ENCODE measurements at places on chromosomes 6 and 20.

DNA sequence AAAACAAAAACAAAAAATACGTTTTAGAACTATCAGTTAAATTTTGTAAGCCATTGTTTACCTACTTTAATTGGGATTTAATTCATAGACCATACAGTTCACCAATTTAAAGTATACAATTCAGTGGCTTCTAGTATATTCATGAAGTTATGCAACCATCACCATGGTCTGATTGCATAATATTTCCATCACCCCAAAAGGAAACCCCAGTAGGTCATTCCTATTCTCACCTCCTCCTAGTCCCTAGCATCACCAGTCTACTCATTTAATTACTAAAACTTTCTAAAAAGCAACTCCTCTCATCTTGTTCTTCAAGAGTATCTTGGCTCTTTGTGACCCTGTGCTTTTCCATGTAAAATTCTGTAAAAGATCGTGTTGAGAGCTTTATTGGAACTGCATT is 60.2 kb downstream of the ASXL1 start:
- no peak for DNase-seq

DNA sequence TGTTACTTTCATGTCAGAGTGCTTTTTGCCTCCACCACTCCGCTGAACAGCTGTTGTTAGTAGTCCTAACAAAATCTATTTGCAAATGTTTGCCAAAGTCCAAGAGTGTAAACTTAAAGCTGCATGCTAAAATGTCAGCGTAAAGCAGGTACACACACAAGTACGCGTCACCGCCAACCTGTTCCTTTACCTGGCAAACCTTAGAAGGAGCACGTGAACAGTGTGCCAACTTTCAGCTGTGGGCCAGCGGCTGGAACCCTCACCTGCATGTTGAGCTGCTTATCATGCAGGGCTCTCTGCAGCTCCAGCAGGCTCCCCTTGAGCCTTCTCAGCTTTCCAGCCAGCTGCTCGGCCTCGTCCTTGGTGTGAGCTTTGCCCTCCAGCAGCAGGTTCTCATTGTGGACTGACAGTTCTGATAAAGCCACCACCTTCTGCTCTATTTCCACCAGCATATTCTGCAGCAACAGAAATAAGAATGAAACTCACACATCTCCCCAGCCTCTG is 359.3 kb downstream of the SYNE1 start:
- DNase-seq, result no peak

GRCh38 chr6:56026455-56027180 is 151.2 kb upstream of the BMP5 start:
- DNase-seq, result no peak

DNA sequence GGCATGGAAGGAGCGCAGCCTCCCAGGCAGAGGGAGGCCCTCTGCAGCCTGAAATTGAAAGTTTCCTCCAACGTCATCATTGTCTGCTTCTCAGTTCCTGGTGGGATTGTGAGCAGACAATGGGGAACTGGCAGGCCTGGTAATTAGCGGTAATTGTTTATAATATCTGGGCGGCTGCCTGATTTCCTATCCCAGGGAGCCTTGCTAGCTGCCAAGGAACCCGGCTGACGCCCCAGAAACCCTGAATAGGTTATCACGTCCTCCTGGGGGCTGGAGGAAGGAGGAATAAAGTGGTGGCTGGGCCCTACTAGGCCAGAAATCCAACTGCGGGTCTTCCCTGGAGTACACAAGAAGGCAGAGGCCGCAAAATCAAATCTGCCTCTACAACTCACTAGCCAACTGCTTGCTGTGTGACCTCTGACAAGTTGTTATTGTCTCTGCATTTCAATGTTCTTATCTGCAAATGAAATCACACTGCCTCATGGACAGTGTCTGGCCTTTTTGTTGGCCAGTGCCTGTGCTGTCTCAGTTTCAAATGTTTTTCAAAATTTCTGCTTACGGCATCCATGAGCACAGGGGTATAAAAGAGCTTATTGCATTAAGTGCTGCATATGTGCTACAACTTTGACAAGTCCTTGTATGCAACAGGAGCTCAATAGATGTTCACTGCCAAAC is 16.9 kb downstream of the KCNK15 start:
- no peak for DNase-seq
